ENCODE measurements at places on chromosomes 13 and 19.
A peak's percentile ranks its signal among the peaks of the same experiment; 100 is the strongest.

DNA sequence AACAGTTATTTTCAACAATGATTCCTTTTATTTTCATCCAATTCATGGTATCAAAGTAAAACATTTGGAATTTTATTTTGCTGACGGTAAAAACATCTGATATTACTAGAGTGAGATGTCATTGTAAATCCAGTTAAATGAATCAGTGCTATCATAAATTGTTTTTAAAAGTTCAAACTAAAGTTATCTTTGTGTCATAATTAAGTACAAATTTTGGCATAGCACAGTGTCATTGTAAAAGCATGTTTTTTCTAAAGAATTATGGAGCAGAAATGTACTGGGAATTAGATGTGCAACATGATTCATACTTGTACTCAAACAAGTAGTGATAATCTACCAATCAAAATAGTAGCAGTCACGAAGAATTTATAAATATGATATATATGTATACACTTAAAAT lies 92.8 kb downstream of the FAM216B start:
- DNase-seq: no peak

DNA sequence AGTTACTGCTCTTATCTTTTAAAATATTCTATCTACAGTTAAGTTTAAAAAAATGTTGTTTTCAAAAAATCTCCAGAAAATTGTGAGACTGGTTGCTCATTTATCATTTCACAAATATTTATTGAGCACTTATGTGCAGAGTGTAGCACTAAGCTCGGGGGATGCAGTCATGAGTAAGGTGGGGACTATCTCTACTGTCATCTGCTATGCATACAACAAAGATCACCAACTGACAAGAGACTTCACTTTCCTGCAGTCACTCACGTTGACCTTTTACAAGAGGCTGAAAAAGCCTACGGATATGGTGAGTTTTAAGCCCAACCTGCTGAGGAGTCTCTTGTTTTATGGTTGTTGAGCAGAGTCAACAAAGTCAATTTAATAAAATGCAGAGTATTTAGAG lies 392.5 kb downstream of the KLF12 start:
- no peak for DNase-seq

DNA sequence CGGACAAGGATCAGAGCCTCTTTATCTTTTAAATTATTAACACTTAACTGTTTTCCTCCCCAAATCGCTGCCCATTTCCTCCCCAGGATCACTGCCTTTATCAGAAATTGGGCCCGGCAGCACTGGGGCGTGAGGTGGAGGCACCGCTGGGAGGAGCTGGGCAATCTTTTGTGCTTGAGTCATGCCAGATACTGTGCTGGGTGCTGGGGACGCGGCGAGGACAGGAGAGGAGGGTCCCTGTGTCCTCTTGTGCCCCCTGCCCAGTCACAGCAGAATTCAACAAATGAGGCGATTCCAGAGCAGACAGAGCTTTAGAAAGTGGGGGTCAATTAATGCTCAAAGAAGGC lies 347.8 kb downstream of the ZNF536 start:
- DNase-seq: no peak

DNA sequence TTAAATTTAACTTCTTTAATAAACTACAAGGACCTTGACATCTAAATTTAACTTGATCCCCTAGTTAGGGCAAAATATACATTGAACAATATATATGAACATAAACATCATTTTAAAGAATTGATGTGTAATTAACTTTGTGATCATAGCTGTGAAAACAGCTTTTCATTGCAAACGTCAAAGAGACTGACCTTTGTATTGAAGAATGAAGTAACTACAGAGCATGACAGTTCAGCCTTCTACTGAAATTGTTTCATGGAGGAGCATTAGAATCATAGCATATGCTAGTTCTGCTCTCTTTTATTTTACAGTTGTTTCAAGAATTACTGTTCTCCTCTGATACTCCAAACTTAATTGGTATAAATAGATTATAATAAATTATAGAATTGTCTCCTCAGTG lies 123.4 kb upstream of the PRR20A start:
- DNase-seq: no peak

GRCh38 chr19:977058-977464 lies 7.1 kb upstream of the WDR18 start:
- no peak for DNase-seq

DNA sequence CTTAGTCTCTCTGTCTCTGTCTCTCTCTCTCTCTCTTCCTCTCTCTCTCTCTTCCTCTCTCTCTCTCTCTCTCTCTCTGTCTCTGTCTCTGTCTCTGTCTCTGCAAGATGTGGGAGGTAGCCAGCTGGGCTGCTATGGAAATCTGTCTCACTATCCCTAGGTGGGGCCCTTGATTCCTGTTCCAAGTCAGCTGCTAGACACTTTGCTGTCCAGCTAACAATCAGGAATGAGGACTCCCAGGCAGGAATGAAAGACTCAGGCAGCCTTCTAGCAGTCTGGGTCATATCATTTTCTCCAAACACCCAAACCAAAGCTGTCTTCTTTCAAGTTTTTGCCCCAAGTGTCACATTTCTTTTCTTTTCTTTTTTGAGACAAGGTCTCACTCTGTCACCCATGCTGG lies 23.2 kb downstream of the CATSPERD start:
- no peak for DNase-seq

DNA sequence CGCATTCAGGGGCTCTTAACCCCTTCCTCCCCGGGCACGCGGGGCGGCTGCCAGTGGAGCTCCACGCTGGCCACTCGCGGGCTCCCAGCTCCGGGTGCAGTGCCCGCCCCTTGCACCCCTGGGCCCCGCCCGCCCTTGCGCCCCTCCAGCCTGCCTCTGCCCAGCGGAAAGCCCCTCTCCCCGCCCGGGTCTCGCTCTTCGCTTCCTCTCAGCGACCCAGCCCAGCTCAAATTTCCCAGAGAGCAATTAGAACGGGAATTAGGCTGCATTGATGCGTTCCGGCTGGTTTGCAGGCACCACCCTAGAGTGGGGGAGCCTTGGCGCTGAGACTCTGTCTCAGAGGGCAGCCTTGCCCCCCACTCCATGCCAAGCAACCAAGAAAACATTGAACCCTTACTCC lies 1.8 kb upstream of the GSX1 start:
- no peak for DNase-seq

GRCh38 chr13:102710261-102710679 lies 15.4 kb upstream of the METTL21C start:
- DNase-seq: no peak

DNA sequence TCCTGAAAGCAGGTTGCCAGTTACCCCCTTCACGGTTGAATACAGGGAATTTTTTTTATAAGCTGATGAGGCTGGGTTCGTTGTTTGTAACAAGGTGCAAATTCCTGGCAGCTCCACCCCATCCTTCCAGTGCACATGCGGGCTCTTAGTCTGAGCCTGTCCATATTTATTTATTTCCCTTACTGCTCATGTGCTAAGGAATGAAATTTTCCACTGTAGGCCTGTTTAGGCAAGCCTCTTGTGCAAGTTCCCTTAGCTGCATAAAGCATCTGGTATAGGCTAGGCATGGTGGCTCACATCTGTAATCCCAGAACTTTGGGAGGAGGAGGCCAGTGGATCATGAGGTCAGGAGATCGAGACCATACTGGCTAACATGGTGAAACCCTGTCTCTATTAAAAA lies 560.9 kb upstream of the PCDH9 start:
- DNase-seq: no peak

- DNase-seq: peak; percentile 87
Measured at GRCh38 chr19:19591133-19591825, 27.2 kb downstream of the PBX4 start.

DNA sequence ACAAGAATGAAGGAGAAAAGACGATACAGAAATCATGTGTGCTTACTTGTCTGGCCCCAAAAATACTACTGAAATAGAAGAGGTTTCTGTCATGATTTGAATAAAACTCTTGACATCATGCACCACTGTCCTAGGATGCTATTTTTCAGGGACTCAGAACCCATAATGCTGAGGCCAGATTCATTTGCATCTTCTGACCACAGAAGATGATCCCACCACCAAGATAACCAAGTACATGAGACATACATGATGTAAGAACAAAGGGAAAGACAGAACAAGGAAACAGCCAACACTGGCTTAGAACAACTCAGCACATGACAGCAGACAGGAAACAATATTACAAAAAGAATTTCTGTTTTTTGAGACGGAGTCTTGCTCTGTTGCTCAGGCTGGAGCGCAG lies 2.5 kb downstream of the ZNF552 start:
- no peak for DNase-seq

DNA sequence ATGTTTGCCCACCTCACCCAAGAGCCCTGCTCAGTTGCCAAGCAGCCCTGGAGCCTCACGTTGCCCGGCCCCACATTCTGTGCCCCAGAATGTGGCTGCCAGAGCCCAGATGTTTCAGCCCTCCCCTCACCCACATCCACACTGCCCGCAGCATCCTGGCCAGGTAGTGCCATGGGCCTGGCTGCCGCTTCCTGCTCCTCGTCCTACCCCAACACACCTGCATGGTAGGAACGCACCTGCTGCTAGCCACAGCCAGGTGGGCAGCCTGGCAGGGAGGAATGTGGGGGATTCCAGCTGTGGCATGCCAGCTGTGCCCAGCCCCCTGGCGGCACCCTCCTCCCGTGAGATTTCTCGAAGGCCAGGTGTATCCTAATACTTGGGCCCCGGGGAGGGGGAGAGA lies 7.5 kb upstream of the NFIX start:
- DNase-seq: no peak

- DNase-seq: no peak
Measured at GRCh38 chr13:38785042-38785441, 98.2 kb downstream of the FREM2 start.

DNA sequence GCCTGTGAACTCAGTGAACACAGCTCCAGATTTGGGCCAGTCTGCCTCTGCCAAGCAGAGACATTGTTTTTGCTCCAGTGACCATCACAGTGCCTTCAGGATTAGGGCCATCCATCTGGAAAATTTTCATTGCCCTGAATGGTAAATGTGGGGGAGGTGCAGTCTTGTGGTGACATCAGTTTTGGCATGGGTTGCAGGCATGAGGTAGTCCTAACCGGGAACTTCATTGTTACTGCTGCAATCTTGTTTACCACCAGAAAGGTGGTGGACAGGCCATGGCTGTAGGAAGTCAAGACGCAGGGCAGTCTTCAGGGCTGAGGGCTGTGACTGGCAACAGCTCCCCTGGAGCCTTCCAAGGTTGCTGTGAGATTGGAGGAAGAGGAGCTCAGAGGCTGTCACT lies 55.2 kb downstream of the SPATA13 start:
- DNase-seq: no peak

- peak; percentile 14 for DNase-seq
Measured at GRCh38 chr13:70893832-70894231, 785.6 kb upstream of the KLHL1 start.

- DNase-seq: no peak
Measured at GRCh38 chr13:64029343-64030093, 2613.9 kb upstream of the PCDH20 start.

- peak; percentile 76 for DNase-seq
Measured at GRCh38 chr19:1279782-1280341, 4.5 kb downstream of the FAM174C start.

DNA sequence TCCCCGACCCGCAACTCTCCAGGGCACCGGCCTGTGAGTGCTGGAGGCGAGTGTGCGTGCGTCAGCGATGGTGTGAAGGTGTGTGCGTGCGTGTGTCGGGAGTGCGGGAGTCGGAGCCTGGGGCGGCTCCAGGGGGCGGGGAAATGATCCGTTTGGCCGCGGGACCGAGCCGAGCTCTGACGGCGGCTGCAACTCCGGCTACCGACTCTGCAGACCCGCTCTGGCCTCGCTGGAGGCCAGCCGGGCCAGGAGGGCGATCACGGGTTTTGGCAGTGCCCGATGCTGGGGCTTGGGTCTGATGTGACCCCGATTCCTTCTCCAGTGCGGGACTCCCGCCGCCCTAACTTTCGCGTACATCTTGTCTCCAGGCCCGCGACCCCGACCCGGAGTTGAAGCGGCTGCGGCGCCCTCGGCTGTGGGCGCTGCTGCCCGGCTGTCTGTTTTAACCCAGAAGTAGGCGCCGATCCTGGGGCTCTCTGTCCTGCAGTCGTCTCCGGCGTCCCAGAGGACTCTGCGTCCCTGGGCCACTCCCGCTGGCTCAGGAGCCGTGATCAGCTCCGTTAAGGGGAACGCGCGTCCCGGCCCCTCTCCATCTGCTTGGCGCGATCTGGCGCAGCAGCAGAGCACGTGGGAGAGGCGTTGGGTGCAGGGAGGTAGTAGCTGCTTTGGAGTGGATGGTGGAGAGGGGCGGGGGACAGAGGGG lies 1.2 kb downstream of the CHST8 start:
- no peak for DNase-seq
